ENCODE measurements at places on chromosomes 4 and X.

- DNase-seq = no peak
These were observed 14.3 kb upstream of the TDO2 start for GRCh38 chr4:155889031-155889793.

GRCh38 chr4:139582044-139582443 is 26.0 kb upstream of the SETD7 start:
- peak; percentile 7 for DNase-seq

DNA sequence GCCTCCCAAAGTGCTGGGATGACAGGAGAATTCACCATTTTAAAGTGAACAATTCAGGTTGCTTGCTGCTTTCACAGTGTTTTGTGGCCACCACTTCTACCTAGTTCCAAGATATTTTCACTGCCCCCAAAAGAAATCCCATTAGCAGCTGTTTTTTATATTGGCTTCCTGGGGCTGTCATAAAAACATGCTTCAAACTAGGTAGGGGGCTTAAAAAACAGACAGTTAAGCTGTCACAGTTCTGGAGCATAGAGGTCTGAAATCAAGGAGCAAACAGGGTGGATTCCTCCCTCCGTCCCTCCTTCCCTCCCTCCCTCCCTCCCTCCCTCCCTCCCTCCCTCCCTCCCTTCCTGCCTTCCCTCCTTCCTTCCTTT is 3.0 kb upstream of the XG start:
- no peak for DNase-seq

GRCh38 chrX:4150259-4150658 is 436.8 kb upstream of the PRKX start:
- no peak for DNase-seq

DNA sequence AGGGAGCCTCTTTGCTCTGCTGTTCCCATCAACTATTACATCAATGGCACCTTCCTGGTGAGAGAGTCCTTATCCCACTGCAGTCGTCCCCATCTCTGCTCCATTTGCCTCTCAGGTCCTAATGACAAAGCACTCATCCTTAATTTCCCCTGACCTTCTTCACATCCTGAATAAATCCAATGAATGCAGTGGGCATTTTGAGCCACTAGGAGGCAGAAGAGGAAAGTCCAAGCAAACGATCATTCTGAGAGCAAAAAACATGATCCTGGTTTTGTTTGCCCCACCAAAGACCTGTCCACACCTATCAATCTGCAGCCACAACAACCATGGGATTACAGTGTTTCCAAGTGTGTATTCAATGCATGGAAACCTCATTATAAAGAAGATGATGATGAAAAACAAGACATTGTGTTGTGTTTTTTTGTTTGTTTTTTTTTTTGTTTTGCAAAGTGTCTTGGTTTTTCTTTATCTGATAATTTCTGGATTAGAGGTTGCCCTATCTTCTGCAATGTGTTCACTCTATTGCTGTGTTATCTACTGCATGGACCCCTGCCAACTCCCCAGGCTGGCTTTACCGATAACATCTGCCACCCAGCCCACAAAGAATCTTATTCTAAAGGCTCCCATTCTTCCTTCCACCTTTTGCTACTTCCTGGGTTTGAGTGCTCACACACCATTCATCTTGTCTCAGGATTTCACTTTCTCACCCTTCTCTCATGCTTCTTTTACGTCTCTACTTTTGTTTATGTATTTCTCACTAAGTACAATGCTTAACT is 207.2 kb downstream of the NLGN4X start:
- DNase-seq = peak; percentile 10

GRCh38 chrX:44082829-44083228 is 109.6 kb upstream of the NDP start:
- no peak for DNase-seq

DNA sequence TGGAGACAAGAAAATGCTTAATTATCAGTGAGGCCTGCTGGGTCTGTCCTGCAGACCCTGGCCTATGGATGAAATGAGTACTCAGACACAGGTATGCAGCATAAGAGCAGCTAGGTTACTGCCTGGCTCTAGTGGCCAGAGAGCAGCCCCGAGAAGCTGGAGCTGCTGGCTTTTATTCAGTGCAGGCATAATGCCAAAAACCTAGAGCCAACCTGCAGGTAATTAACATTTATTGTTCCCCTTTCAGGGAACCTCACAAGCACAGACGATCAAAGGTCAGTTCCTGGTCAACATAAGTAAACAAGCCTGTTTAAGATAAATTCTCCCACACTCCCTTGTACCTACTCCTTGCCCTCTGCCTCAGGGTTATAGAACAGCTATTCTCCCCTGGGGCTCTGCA is 13.3 kb downstream of the IDS start:
- no peak for DNase-seq

DNA sequence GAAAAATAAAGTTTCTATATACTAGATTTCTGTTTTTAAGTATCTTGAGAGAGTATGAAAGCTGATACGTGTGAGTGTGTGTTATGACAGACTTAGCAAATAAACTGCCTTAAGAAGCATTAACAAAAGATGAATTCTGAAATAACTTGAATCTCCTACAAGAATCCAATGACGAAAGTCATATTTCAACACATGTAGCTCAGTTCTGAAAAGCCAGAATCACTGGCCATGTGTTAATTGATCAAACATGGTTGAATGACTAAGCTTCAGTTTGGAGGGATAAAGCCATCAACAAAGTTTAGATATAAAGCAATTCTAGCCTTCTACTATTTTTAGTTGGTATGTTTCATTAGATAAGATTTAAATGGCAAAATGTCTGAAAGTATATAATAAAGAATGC is 88.5 kb upstream of the ETNPPL start:
- DNase-seq = no peak

GRCh38 chrX:7512845-7513244 is 330.1 kb upstream of the VCX start:
- DNase-seq = no peak

- DNase-seq = no peak
These were observed 89.4 kb downstream of the ABLIM2 start for GRCh38 chr4:8069102-8069752.

DNA sequence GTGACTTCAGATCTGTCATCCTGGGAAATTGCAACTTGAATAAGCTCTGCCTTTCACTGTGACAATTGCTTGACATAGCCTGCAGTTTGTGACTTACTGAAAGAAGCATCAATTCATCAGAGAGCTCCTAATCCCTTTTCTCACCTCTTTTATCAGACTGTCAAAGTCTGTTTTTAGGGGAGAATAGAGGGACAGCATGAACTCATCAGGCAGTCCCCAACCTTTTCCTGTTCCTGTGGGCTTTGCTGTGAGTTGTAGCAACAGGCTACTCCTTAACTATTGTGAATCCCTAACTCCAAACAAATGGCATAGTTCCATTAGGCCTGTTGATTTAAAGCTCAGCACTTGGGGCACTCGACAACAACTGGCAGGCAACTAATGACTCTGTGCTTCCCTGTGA is 64.9 kb downstream of the DOCK11 start:
- DNase-seq = no peak

DNA sequence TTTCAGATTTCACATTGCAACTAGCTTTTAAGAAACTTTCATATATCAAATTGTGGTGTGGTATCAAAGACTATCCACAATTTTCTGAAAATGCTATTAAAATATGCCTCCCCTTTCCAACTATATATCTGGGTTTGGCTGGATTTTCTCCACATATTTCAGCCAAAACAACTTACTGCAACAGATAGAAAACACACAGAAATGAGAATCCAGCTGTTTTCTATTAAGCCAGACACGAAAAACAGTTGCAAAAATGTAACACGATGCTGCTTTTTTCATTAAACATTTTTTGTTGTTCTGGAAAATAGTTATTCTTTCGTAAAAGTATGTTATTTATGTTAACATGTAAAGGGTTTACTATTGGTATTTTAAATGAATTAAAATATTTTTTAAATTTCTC is 33.1 kb downstream of the DCTD start:
- DNase-seq = no peak

Measured in NCI-H1694 treated with DMSO at 0.1 percent for 48 hours (cell line).